Tongue (tissue), 3 donors: ENCODE measurements at places on chromosomes 12 and 14.

- no peak for DNase-seq
Observed at GRCh38 chr14:97053941-97054340, 256.8 kb downstream of the VRK1 start.

- DNase-seq: peak; percentile 8
Observed at GRCh38 chr12:7832059-7832696, 40.5 kb downstream of the SLC2A14 start.

GRCh38 chr12:42128327-42128726 lies 16.3 kb downstream of the GXYLT1 start:
- no peak for DNase-seq

- no peak for DNase-seq
Observed at GRCh38 chr12:57219993-57220754, 3.6 kb downstream of the NXPH4 start.

DNA sequence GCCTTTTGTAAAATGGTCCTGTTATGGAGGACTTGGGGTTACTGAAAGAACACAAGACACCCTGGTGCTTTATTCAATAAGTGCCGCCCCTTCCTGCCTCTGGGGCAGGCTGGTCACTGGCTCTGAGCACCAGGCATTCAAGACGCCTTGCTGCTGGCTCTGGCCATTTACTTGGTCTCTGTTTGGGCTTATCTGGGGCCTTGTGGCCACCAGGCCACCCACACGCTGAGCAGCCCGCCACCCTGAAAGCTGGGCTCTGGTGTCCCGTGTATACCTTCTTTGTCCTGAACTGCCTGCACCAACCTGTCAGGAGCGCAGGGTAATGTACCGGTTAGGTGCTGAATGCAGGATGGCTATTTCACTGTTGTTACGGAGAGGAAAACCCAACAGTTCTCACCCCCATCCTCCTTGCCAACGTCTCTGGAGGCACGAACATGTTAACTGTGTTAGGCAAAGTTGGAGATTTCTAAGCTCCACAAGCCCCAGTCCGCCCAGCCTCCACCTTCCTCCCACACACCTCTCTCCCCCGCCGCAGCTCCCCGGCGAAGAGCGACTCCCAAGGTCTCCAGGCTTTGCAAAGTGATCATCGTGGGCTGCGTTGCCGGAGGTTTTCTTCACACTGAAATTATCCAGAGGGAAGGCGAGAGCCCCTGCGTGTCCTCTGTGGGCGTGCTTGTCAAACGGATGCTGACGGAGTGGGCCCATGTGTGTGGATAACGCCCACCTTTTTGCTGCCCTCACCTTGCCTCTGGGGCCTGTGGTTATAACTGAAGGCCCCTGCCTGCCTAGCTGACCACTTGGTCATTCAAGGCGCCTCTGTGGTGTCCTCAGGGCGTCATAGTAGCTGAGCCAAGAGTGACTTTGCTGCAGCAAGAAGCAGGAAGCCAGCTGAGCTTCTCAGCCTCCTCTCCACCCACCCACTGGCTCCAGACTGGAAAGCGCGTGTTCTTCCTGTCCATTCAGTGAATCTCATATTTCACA lies 18.8 kb upstream of the BEGAIN start:
- peak; percentile 40 for DNase-seq

- peak; percentile 45 for DNase-seq
Observed at GRCh38 chr14:90511795-90512328, 115.0 kb downstream of the CALM1 start.

DNA sequence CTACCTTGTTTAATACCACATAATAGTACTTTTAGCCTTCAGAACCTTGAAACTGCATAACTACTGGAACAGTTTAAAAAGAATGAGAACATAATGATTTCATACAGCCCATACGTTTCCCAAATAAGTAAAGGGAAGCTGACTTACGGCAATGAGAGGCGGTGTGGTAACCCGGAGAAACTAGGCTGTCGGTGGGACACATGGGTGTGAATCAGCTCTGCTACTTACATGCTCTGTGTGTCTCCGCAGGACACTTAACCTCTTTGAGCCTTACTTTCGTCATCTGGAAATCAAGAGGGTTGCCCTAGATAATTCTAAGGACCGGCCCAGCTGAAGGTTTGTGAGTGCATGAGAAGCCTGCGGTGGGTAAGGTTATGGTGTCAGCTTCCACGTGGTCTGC lies 49.3 kb upstream of the PLEKHG3 start:
- DNase-seq: no peak

- DNase-seq: no peak
Observed at GRCh38 chr12:116160231-116160630, 117.3 kb downstream of the MED13L start.

GRCh38 chr14:90560991-90561390 lies 164.2 kb downstream of the CALM1 start:
- DNase-seq: no peak

GRCh38 chr12:22322091-22322490 lies 12.4 kb downstream of the ST8SIA1 start:
- no peak for DNase-seq

DNA sequence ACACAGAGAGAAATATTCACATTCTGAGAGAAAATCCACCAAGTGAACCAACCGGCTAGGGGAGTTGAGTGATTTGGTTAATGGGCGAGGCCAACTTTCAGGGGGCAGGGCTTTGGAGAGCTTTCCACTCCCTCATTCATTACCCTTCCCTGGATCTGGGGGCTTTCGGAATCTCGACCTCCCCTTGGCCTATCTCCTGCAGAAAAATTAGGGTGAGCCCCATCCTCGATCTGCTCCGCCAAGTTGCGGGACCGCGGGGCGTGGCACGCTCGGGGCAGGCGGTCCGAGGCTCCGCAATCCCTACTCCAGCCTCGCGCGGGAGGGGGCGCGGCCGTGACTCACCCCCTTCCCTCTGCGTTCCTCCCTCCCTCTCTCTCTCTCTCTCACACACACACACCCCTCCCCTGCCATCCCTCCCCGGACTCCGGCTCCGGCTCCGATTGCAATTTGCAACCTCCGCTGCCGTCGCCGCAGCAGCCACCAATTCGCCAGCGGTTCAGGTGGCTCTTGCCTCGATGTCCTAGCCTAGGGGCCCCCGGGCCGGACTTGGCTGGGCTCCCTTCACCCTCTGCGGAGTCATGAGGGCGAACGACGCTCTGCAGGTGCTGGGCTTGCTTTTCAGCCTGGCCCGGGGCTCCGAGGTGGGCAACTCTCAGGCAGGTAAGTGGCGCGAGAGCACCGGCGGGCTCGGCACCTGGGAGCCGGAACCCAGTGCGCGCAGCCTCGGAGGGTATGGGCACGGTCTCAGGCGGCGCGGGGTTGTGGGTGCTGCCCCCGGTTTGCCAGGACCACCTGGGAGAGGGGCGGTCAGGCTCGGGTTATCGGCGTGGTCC lies at the start of gene ERBB3:
Gene ERBB3, plus strand, starts transcription at position 443 of the 833 bp plus-strand sequence. Its CDS starts 136 bp downstream, at position 579.
- peak; percentile 91 for DNase-seq

DNA sequence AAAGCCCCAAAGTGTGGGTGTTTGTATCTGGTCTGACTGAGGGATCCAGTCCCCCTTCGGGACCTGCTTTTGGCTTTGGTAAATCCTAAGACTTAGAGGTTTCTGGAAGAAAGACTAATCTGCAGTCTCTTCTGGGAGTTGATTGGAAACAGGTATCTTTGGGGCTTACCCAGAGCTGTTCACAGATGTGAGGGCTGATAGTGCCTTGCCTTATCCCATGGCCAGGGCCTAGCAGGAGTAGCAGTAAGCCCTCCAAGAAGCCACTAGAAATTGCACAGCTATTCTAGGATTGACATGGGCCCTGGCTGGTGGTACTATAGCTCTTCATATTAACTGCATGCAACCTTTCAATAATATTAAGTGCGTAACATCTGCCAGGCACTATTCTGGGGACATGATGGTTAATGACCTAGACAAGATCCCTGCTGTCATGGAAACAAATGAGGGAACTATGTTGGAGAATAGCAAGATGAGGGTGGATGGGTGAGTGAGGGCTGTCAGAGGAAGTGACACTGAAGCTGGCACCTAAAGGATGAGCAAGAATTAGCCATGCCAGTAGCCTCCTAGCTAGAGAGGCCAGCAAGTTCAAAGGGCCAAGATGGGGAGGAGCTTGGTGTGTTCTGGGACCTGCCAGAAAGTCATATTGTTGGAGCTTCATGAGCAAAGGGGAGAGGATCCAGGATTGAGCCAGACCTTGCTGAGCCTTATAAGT lies 71.7 kb downstream of the CRADD start:
- no peak for DNase-seq
